ENCODE measurements at places on chromosomes 13 and 19. TPM values are rescaled to one million over a fixed set of nuclear protein-coding genes. Genes with fewer than 3 reads are reported as not detected.

Gene ZNF564
- total RNA-seq, result 6.5 TPM

Gene UBE2S
- 60.0 TPM for total RNA-seq

Gene LMTK3
- total RNA-seq, result 0.67 TPM

Gene FGF9
- 0.90 TPM for total RNA-seq

Gene SERTAD1
- total RNA-seq, result 14.8 TPM

Data from chondrocyte (in vitro differentiated cells).